Activated T-cell treated with anti-CD3 and anti-CD28 coated beads, Interleukin-2, amount 50 U/mL, for 72 hours (primary cell): ENCODE measurements at places on chromosomes 2 and 18.

GRCh38 chr18:5142859-5143258 is 54.2 kb downstream of the AKAIN1 start:
- H3K4me1 ChIP-seq = peaks cover 16% of the 10 kb centered on the region
- no peaks in the 10 kb centered on the region for H3K36me3 ChIP-seq
- no peak for DNase-seq
- no peak overlapping the region for H3K4me3 ChIP-seq
- H3K27ac ChIP-seq = no peak overlapping the region

DNA sequence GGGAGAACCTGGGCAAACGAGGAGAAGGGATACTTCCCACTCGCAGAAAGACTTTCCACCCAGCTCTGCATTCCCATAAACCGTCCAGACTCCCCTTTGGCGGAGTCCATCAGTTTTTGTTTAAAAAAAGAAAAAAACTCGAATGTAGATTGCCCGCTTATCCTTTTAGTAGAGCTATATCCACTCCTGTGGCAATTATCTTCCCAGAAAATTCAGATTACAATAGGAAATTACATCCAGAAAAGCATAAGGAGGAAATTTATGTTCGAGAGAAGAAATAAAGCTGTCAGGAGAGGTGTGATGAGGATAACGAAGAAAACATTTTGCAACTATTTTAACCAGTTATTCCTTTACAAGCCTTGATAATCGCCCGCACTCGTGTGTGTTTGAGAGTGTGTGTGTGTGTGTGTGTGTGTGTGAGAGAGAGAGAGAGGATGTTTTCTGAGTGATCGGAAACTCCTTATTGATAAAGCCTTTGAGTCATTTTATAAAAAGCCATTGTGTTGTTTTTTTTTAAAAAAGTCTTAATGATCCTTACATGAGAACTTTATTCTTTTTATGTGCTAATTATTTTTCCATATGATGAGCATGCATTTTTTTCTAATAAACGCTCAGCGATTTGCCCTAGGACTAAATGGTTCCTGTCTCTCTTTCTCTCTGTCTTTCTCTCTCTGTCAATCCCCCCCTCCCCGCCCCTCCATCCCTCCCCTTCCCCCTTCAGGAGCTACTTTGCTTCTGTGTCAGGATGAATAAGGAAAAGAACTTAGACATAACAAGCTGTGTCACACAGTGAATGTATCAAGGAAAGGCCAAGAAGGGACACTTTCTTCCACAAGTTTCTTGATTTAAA is 1.1 kb upstream of the PPP3R1 start:
- peak; percentile 23 for DNase-seq
- peaks cover 31% of the 10 kb centered on the region for H3K4me1 ChIP-seq
- H3K36me3 ChIP-seq = peaks cover 8% of the 10 kb centered on the region
- peak overlapping the region; percentile 96 for H3K4me3 ChIP-seq
- H3K27me3 ChIP-seq = no peaks in the 10 kb centered on the region

DNA sequence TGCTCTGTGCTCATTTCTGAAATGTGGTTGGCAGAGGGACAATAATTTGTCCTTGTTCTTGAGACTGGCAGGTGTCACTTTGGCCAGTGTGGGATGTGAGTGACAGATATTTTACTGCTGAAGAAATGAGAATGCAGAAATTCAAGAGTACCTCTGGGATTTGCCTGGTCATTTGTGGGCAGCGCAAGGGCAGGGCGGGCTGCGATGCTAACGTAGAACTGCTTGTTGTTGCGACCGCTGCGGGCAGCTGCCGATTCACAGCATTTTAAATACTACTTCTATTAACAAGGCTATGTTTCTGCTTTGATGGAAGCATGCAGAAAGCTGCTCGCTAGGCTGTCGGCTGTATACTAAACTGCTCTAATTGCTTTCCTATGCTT is 268.6 kb downstream of the FIGN start:
- no peaks in the 10 kb centered on the region for H3K4me1 ChIP-seq
- no peak overlapping the region for H3K27ac ChIP-seq
- no peak overlapping the region for H3K4me3 ChIP-seq
- no peaks in the 10 kb centered on the region for H3K36me3 ChIP-seq
- no peak for DNase-seq
- H3K27me3 ChIP-seq = no peaks in the 10 kb centered on the region

DNA sequence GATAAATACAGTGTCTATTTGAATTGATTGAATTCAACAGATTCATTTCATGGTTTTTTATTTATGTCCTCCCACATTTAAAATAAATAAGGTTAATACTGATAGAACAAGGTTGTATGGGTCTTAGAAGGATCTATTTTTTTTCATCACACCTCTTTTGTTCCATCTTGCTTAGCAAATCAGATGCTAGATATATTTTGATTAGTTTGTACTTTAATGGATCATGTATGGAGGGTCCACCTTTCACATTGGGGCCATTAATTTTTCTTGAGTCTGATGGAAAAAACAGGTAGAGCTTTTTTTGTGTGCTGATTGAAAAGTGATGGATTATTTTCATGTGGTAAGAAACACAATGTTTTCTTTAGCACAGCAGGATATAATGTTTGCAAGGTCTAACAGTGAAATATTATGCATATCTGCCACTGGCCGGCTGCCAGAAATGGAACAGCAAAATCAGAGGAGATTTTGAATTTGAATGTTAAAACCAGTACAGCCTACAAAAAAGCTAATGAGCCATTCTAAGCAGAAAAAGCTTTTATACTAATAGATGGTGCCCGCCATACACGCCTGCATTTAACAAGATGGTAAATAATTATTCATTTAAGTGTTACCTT is 188.1 kb upstream of the ETAA1 start:
- no peak for DNase-seq

GRCh38 chr18:36947820-36948348 is 119.0 kb downstream of the KIAA1328 start:
- DNase-seq = no peak
- H3K27me3 ChIP-seq = no peaks in the 10 kb centered on the region
- H3K36me3 ChIP-seq = no peaks in the 10 kb centered on the region

GRCh38 chr2:26316041-26316440 is 29.9 kb upstream of the SELENOI start:
- no peak overlapping the region for H3K27ac ChIP-seq
- DNase-seq = no peak
- H3K27me3 ChIP-seq = no peaks in the 10 kb centered on the region
- H3K4me1 ChIP-seq = no peaks in the 10 kb centered on the region

GRCh38 chr18:31156821-31157763 is 5.6 kb downstream of the DSC1 start:
- no peak for DNase-seq
- H3K4me3 ChIP-seq = no peak overlapping the region
- H3K36me3 ChIP-seq = no peaks in the 10 kb centered on the region

- no peak overlapping the region for H3K4me3 ChIP-seq
- H3K36me3 ChIP-seq = no peaks in the 10 kb centered on the region
- no peaks in the 10 kb centered on the region for H3K27me3 ChIP-seq
- no peaks in the 10 kb centered on the region for H3K4me1 ChIP-seq
Observed at GRCh38 chr2:208440716-208441115, 34.1 kb downstream of the PTH2R start.

DNA sequence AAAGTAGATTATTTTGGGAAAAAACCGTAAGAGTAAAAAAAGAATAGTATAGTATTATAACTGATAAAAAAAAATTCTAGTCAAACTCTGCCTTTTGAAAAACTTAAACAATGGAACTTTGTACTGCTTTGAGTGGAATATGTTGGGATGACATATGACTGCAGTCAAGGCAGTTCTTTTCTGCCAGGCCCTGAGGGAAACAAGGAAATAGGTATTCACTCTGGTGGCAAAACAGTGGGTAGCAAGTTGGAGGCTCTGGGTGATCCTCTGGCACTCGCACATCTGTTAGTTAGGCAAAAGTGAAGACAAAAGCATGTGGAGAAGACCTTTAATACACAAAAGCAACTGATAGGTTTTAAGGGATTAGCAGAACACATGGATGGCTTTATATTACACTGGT is 102.2 kb downstream of the ARHGEF33 start:
- H3K27ac ChIP-seq = no peak overlapping the region
- DNase-seq = no peak
- no peaks in the 10 kb centered on the region for H3K27me3 ChIP-seq
- H3K4me1 ChIP-seq = peaks cover 4% of the 10 kb centered on the region

DNA sequence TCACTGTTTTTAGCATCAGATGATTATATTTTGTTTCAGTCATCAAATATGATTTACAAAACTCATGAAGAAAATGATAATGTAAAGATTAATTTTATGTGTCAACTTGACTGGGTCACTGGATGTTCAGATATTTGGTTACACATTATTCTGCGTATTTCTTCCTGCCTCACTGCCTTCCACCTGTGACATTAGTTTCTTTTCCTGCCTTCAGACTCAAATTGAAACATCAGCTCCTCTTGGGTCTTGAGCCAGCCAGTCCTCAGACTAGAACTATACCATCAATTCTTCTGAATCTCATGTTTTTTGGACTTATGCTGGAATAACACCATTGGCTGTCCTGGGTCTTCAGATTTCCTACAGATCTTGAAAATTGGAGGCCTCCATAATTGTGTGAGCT is 96.7 kb downstream of the ZNF385B start:
- H3K4me1 ChIP-seq = no peaks in the 10 kb centered on the region
- peaks cover 2% of the 10 kb centered on the region for H3K36me3 ChIP-seq
- no peak for DNase-seq
- no peak overlapping the region for H3K4me3 ChIP-seq

- H3K36me3 ChIP-seq = peaks cover 8% of the 10 kb centered on the region
- peak overlapping the region; percentile 100 for H3K27ac ChIP-seq
- no peaks in the 10 kb centered on the region for H3K27me3 ChIP-seq
- H3K4me1 ChIP-seq = peaks cover 95% of the 10 kb centered on the region
Observed at GRCh38 chr2:157479081-157480027, 35.5 kb upstream of the CYTIP start.

DNA sequence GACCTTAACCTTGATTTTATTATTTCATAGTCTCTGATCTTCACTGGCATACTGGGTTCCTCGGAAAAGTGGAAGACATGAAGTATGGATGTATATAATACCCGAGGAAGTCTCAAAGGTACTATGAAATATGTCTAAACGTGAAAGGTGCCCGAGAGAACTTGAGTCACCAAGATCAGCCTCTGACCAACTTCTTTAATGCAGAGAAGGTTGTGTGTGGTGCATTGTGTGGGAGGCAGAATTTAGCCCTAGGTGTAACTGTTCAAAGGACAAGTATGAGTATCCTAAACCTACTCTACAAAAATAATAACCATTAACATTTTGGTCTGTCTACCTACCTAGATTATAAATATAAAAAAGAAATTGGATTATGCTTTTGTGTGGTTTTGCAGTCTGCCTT is 36.1 kb downstream of the OSBPL6 start:
- H3K27ac ChIP-seq = no peak overlapping the region
- no peak for DNase-seq
- H3K4me1 ChIP-seq = no peaks in the 10 kb centered on the region
- no peaks in the 10 kb centered on the region for H3K36me3 ChIP-seq

GRCh38 chr2:148103946-148104345 is 83.1 kb downstream of the MBD5 start:
- DNase-seq = no peak
- no peaks in the 10 kb centered on the region for H3K36me3 ChIP-seq
- H3K27ac ChIP-seq = no peak overlapping the region
- no peaks in the 10 kb centered on the region for H3K4me1 ChIP-seq
- no peak overlapping the region for H3K4me3 ChIP-seq
- H3K27me3 ChIP-seq = no peaks in the 10 kb centered on the region

GRCh38 chr2:96604104-96604503 is 34.0 kb downstream of the KANSL3 start:
- peak overlapping the region; percentile 52 for H3K27ac ChIP-seq
- no peaks in the 10 kb centered on the region for H3K27me3 ChIP-seq
- peaks cover 35% of the 10 kb centered on the region for H3K36me3 ChIP-seq

GRCh38 chr2:7007846-7008741 is 90.9 kb downstream of the RNF144A start:
- H3K27me3 ChIP-seq = no peaks in the 10 kb centered on the region
- H3K4me1 ChIP-seq = peaks cover 23% of the 10 kb centered on the region
- H3K4me3 ChIP-seq = no peak overlapping the region
- H3K36me3 ChIP-seq = no peaks in the 10 kb centered on the region

GRCh38 chr2:203790134-203790852 is 77.3 kb upstream of the CTLA4 start:
- no peak overlapping the region for H3K27ac ChIP-seq
- H3K27me3 ChIP-seq = no peaks in the 10 kb centered on the region
- peaks cover 2% of the 10 kb centered on the region for H3K36me3 ChIP-seq
- peaks cover 26% of the 10 kb centered on the region for H3K4me1 ChIP-seq

DNA sequence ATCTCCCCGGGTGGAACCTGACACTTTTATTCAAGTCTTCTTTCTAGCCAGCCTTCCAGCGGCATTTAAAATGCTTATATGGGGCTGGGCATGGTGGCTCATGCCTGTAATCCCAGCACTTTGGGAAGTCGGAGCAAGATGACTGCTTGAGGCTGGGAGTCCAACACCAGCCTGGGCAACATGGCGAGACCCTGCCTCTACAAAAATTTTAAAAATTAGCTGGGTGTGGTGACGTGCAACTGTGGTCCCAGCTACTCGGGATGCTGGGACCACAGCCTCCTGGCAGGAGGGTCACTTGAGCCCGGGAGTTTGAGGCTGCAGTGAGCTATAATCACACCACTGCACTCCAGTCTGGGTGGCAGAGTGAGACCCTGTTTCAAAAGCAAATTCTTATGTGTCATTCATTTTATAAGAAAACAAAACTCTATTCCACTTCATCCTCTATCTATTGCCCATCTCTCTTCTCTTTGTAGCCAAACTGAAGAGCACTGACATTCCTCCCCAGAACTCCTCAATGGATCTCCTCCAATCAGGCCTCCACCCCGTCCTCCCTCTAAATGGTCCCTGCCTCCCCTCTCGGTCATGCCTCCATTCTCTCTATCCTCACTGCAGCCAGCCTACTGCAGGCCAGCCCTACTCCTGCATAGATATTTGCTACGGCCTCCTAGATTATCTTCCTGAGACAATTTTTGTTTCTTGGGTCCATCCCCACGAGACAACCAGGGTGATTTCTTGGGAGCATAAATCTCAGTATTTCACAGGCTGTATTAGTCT is 18.0 kb upstream of the RHOB start:
- no peak for DNase-seq
- H3K4me1 ChIP-seq = peaks cover 24% of the 10 kb centered on the region
- H3K4me3 ChIP-seq = no peak overlapping the region
- H3K27me3 ChIP-seq = peaks cover 7% of the 10 kb centered on the region

DNA sequence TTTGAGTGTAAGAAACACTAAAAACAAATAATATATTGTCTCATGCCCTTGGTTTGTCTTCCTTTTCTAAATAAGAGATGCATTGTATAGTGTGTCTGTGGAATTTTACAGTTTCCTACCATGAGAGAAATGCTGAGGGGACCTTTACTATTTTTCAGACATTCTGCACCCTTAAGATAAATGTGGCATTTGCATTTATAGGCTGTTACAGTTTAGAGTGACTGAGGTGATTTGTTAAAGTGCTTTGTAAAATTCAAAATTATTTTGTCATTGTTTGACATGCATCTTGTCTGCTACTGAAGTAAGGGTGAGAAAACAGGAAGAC is 78.9 kb upstream of the ZSWIM2 start:
- no peak overlapping the region for H3K27ac ChIP-seq
- no peak overlapping the region for H3K4me3 ChIP-seq
- no peaks in the 10 kb centered on the region for H3K27me3 ChIP-seq
- H3K4me1 ChIP-seq = no peaks in the 10 kb centered on the region
- no peaks in the 10 kb centered on the region for H3K36me3 ChIP-seq
